Stomach (tissue), 19 donors: ENCODE measurements at places on chromosomes 13 and 19. TPM values are rescaled to one million over a fixed set of nuclear protein-coding genes. Genes with fewer than 3 reads are reported as not detected.
A peak's percentile ranks its signal among the peaks of the same experiment; 100 is the strongest.

GRCh38 chr13:69199664-69200063, 908.0 kb upstream of the ATXN8OS start:
- no peaks in the 10 kb centered on the region for H3K4me1 ChIP-seq
- H3K27ac ChIP-seq: no peak overlapping the region
- H3K4me3 ChIP-seq: no peak overlapping the region
- no peak for DNase-seq
- H3K27me3 ChIP-seq: no peaks in the 10 kb centered on the region

Gene SH2D3A
- total RNA-seq: 71.3 TPM

- H3K36me3 ChIP-seq: peaks cover 45% of the 10 kb centered on the region
- H3K4me1 ChIP-seq: peaks cover 20% of the 10 kb centered on the region
- DNase-seq: no peak
- no peak overlapping the region for H3K4me3 ChIP-seq
- H3K27ac ChIP-seq: no peak overlapping the region
- H3K27me3 ChIP-seq: no peaks in the 10 kb centered on the region
Measured at GRCh38 chr19:2336528-2337328, 8.2 kb downstream of the SPPL2B start.

- no peaks in the 10 kb centered on the region for H3K27me3 ChIP-seq
- DNase-seq: no peak
- H3K27ac ChIP-seq: no peak overlapping the region
- H3K4me1 ChIP-seq: no peaks in the 10 kb centered on the region
Measured at GRCh38 chr13:34506796-34507195, 435.3 kb upstream of the NBEA start.

Gene NALCN
- 1.8 TPM for total RNA-seq

DNA sequence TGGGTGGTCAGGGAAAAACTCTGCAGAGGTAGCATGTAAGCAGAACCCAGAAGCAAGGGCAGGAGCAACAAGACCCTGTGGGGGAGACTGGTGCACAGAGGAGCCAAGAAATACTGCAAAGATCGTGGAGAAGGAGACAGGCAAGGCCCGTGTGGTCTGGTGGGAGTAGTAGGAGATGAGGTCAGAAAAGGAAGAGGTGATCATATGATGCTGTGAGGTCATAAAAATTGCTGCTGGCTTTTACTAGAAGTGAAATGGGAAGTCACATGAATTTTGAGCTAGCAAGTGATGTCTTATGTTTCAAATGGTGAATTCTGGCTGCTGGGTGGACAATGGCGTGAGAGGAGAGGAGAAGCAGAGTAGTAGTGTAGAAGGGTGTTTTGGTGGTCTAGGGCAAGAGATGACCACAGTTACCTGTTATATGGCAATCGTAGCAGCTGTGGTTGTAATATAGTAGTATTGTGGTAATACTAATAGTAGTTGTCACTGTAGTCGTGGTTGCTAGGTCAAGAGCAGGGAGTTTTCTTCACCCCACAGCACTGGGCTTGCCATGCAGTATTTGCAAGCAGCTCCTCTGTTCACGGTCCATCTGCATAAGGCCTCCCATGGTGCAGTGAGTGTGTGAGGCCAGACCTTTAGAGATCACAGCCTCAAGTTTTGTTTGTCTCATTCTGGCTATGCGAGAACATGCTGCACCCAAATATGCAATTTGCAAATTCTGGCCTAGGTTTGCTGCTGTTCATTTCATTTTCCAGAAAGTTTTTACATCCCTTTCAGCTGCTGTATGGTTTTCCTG, 205.0 kb downstream of the TSHZ3 start:
- no peak for DNase-seq
- H3K27me3 ChIP-seq: no peaks in the 10 kb centered on the region
- H3K27ac ChIP-seq: no peak overlapping the region
- no peaks in the 10 kb centered on the region for H3K36me3 ChIP-seq
- no peaks in the 10 kb centered on the region for H3K4me1 ChIP-seq

Gene ZNF112
- total RNA-seq: 20.1 TPM

DNA sequence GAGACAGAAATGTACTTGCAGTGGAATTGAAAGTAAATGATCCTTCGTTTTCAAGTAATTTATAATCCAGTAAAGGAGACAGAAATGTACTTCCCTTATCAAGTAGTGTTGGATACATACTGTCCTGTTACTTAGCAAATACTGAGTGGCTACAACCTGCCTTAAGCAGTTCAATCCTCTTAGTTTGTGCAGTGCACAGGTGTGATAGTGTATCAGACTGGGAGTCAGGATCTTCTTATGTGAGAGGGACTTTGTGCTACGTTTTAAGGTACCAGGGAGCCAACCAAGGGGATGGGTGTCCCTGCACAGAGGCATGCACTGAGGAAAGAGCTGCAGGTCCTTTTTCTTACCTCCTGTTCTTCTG, 111.1 kb downstream of the DNAJC3 start:
- H3K4me3 ChIP-seq: no peak overlapping the region
- H3K36me3 ChIP-seq: peaks cover 64% of the 10 kb centered on the region
- no peak for DNase-seq
- peak overlapping the region; percentile 47 for H3K27ac ChIP-seq

Gene LGALS4
- total RNA-seq: 113 TPM

DNA sequence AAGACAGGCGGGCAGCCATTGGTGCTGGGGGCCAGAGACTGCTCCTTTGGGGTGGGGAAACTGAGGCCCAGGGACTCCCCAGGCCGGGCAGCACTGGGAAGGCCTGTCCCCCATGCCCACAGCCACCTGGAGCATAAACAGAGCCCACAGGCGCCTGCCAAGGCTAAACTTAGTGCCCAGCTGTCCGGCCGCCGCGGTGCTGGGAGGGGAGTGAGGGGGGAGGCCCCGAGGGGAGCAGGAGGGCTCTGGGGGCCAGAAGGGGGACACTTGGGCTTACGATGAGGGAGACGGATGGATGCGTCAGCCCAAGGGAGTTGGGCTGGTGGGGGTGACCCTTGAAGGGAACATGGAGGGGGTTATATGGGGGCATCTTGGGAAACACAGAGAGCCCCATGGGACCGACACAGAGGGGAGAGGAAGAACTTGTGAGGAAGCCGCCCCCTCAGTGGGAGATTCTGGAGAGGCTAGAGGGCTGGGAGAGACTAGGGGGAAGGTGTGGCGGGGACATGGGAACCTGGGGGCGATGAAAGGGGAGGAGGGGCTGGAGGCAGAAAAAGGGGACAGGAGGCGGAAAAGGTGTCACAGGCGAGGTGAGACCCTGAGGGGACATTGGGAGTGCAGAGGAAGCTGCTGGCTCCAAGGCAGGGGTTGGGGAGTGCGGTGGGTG, 2.2 kb downstream of the CERS1 start:
- H3K4me3 ChIP-seq: no peak overlapping the region
- peaks cover 30% of the 10 kb centered on the region for H3K4me1 ChIP-seq
- H3K27me3 ChIP-seq: peaks cover 5% of the 10 kb centered on the region
- H3K36me3 ChIP-seq: peaks cover under 1% of the 10 kb centered on the region
- DNase-seq: no peak

DNA sequence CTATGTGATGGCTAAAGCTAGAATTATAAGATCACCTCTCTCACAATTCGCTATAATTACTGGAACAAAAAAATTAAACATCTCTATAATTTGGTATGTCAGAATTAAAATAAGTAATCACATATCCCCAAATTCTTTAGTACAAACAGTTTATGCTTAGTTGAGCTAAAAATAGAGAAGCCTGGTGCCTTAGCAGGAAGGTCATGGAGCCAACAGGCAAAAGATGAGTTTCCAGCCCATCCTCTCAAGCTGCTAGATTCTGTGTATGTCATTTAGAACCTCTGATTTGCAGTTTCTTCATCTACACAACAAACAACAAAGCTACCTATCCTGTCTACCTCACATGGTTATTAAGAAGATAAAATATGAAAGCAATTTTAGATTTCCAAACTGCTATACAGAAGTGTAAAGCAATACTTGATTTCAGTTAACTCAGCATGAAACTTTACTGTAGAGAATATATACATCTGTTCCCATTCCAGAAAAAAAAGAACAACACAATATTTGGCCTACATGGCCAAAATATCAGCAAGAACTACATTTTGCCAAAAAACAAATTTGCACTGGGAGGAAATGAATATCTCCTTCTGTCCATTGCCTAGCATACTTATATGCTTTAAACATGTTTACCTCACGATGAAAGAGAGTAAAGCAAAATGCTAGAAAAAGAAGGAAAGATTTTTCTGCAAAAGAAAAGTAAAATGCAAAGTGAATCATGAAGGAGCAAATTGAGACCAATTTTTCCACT, 294.0 kb upstream of the MIR17HG start:
- H3K36me3 ChIP-seq: no peaks in the 10 kb centered on the region
- no peak overlapping the region for H3K4me3 ChIP-seq
- no peak for DNase-seq
- H3K4me1 ChIP-seq: no peaks in the 10 kb centered on the region
- no peaks in the 10 kb centered on the region for H3K27me3 ChIP-seq
- no peak overlapping the region for H3K27ac ChIP-seq

GRCh38 chr19:48455908-48456562, 661 bp downstream of the KCNJ14 start:
- peaks cover 18% of the 10 kb centered on the region for H3K4me1 ChIP-seq
- no peak overlapping the region for H3K27ac ChIP-seq
- no peak for DNase-seq
- no peak overlapping the region for H3K4me3 ChIP-seq
- peaks cover 72% of the 10 kb centered on the region for H3K36me3 ChIP-seq

DNA sequence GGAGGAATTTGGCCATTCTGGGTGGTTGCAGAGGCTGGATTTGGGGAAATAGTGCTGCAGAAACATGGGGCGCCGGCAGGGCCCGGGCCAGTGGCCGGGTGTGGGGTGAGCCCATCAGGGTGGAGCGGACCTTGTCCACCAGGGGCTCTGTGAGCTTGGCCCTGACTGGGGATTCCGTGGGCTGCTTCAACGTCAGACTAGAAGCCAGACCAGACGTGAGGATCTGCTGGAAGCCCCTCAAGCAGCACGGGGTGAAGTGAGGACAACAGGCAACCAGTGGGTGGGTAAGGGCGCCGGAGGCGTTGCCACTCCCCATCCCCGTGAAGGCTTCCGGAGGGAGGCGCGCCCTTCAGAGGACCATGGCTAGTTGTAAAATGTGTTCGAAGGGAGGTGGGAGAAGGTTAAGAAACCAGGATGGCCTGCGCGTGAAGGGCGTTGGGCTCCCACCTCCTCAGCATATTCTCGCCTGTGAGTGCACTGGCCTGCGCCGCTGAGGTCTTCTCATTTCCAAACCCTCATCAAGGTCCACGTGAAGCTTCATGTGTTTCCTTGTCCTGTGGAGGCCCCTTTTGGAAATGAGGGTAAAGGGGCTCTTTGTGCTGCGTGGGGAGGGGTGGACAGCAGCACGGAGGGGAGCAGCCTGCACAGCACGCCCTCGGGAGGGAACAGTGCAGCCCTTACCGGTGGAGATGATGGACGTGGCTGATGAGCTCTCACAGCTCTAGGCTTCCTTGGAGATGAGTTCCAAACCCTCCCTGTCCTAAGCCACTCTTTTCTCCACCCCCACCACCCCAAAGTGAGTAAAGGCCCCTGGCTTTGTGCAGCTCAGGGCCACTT, 8.3 kb downstream of the TEX29 start:
- H3K4me3 ChIP-seq: no peak overlapping the region
- no peak for DNase-seq
- no peaks in the 10 kb centered on the region for H3K27me3 ChIP-seq
- H3K36me3 ChIP-seq: no peaks in the 10 kb centered on the region
- no peaks in the 10 kb centered on the region for H3K4me1 ChIP-seq

Gene DEDD2
- 43.8 TPM for total RNA-seq

GRCh38 chr13:76266561-76266960, 619.6 kb downstream of the KCTD12 start:
- no peaks in the 10 kb centered on the region for H3K36me3 ChIP-seq
- H3K27ac ChIP-seq: no peak overlapping the region
- no peak overlapping the region for H3K4me3 ChIP-seq
- H3K27me3 ChIP-seq: no peaks in the 10 kb centered on the region
- H3K4me1 ChIP-seq: no peaks in the 10 kb centered on the region

Gene AMER2
- not detected for total RNA-seq

- H3K4me1 ChIP-seq: no peaks in the 10 kb centered on the region
- no peak overlapping the region for H3K4me3 ChIP-seq
- no peak overlapping the region for H3K27ac ChIP-seq
- H3K27me3 ChIP-seq: no peaks in the 10 kb centered on the region
- H3K36me3 ChIP-seq: no peaks in the 10 kb centered on the region
- no peak for DNase-seq
Measured at GRCh38 chr13:29411481-29411880, 184.0 kb downstream of the SLC7A1 start.

Gene BEST2
- not detected for total RNA-seq

Gene SSC5D
- total RNA-seq: 14.7 TPM

DNA sequence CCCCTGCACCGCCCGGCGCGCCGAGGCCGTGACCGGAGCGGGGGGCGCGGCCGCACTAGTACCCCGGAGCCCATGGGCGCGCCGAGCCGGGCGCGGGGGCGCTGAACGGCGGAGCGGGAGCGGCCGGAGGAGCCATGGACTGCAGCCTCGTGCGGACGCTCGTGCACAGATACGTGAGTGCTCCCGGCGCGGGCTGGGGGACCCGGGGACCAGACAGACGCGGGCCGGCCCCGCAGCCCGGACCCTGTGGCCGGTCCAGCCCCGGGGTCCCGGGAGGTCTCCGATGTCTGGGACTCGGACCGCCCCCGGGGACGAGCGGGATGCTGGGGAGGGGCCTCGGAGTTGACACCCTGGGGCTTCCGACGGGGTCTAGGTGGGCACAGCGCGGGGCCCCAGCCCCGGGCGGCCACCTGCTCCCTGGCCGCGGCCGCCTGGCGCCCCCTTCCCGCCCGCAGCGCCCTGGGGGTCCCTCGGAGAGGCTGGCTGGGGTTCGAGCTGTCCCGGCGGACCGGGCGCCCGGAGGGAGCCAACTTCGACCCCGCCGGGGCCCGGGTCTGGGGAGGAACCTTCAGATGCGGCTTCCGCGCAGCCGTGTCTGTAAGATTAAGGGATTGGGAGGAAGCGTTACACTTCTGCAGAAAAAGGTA, 568 bp downstream of the ATP11A start:
- H3K27me3 ChIP-seq: no peaks in the 10 kb centered on the region
- DNase-seq: no peak
- H3K4me3 ChIP-seq: peak overlapping the region; percentile 89
- no peaks in the 10 kb centered on the region for H3K36me3 ChIP-seq
- H3K4me1 ChIP-seq: peaks cover 18% of the 10 kb centered on the region
- peak overlapping the region; percentile 86 for H3K27ac ChIP-seq

Gene MYDGF
- 41.4 TPM for total RNA-seq

DNA sequence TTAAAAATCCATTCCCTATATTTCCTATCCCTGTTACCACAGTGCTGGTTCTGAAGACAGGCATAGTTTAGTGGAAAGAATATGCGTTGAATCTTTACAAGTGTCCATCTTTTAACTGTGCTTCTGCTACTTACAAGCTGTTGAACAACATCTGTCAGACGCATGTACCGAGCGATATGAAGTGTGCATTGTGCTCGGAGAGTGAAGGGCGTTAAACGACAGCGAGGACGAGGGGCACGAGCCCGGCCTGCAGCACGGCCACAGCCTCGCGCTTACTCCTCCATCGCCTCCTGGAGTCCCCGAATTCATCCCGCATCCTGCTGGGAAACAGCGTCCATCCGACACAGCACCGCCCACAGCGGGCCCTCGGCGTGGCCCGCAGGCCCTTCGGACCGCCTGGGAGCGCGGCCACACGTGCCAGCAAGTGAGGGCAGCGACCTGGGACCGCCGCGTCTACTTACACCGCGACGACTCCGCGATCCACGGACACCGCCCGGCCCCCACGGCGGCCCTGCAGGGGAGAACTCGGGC, 514 bp downstream of the PCID2 start:
- peaks cover 37% of the 10 kb centered on the region for H3K36me3 ChIP-seq
- H3K27me3 ChIP-seq: no peaks in the 10 kb centered on the region
- H3K4me1 ChIP-seq: peaks cover 59% of the 10 kb centered on the region
